Inflammatory macrophage treated with lipopolysaccharide for 4 hours (primary cell): ENCODE measurements at places on chromosomes 16 and 17.

GRCh38 chr17:12365805-12366204, 299.9 kb upstream of the MYOCD start:
- no peak for DNase-seq

GRCh38 chr17:72617557-72617956, 474.9 kb downstream of the SLC39A11 start:
- no peak for DNase-seq

- peak; percentile 72 for DNase-seq
Measured at GRCh38 chr16:70520612-70521297, 2.6 kb downstream of the COG4 start.

GRCh38 chr17:16272111-16272840, 55.3 kb downstream of the PIGL start:
- no peak for DNase-seq

GRCh38 chr16:85301231-85301630, 189.0 kb upstream of the CIBAR2 start:
- no peak for DNase-seq

GRCh38 chr17:79811868-79812352, 15.0 kb upstream of the CBX8 start:
- DNase-seq = no peak

DNA sequence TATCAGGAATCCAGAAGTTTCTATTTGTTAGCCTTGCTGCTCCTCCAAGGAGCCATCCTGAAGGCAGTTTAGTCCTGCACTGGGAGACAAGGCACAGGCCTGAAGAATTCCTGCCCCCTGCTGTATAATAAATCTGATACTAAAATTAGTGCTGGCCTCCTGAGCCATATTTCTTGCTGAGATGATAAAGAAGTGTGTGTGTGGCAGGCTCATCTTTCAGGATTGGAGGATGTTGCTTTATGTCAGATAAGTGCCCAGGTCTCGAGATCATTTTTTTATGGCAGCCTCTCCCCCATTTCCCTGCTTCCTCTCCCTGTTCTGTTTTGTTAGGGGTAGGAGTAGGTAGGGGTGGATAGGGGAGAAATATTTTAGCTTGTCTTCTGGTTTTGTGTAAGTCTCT, 26.0 kb downstream of the MSI2 start:
- DNase-seq = no peak

DNA sequence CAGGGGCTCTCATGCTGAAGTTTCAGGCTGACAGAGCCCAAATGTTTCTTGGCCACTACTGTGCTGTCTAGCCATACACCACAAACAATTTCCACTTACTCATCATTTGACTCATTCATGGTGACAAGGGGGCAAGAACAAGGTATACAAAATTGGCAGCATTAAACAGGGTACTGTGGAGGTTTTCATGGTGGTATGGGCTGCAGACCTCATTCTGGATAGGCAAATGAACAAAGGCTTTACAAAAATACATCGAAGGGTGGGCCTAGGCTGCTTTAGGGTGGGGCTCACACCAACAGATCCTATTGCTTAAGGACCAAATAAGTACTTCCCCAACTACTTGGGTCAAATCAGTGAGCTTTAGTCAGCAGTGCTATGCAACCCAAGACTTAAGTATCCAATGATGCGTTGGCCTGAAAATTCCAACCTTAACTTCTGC, 53.0 kb downstream of the N4BP1 start:
- peak; percentile 91 for DNase-seq

- DNase-seq = no peak
Measured at GRCh38 chr16:56190048-56190676, 1.1 kb upstream of the GNAO1 start.

DNA sequence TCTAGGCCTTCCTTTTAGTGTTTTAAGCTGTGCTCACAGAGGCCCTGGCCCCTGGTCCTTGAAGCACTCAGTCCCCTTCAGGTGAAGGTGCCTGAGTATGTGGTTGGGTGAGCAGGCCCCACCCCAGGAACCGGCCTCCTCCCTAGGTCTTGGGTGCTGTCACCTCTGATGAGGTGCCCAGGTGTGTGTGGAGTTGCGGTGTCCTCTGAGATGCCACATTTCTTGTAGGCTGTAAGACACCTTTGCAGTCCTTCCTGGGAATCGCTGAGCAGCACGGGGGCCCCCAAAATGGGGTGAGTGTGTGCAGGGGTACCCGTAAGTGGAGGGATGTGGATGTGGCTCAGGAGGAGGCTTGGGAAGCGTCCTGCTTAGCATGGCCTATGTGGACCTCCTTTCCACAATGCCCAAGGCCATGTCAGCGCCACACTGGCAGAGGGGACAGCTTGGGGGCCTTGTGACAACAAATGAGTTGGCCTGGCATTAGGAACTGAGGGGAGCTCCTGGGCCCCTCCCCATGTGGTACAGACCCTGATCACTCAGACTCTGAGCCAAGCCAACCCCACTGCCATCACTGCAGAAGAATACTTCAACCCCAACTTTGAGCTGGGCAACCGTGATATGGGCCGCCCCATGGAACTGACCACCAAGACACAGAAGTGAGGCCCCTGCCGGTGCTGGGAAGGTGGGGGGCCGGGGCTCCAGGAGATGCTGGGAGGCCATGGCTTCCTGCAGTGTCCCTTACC, 11.2 kb downstream of the CORO6 start:
- DNase-seq = no peak

DNA sequence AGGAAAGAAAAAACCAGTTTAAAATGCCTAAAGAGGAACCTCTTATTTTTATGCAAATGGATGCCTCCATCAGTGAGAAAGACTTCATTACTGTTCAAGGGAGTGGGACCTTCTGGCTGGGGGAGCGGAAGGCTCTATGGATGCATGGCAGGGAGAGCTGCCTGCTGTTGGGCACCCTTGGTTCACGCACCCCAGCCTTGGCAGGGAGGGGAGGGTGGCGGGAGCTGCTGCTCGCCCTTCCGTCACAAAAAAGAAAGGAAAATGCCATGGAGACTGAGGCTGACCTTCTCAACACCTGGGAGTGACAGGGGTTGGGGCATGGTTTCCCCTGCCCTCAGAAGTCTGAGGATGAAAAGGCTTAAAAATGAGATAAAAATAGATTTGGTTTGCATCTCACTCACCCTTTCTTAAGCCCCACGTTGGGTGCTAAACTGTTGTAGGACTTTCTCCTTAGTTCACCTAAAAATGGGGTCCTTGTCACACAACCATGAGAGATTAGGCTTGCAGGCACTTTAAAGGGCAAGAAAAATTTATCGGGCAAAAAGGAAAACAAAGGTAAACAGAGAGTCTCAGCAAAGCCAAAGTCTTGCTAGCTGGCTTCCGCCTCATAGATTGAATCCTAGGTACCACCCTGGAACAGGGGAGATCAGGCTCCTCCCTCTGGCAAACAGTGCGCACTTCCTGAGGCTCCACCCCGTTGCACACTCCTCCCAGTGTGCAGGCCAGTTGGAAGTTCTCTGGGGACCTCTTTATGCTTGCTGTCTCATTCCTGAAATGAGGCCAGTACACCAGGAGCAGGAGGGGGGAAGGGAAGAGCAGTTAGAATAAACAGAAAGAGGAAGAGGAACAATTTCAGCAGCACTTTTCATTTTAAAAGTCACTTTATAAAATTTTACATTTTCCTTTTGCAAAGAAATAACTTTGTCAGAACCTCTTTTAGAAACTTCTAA, 31.6 kb downstream of the PHKB start:
- DNase-seq = peak; percentile 69

GRCh38 chr16:88804552-88805339, 1.2 kb downstream of the CDT1 start:
- no peak for DNase-seq

DNA sequence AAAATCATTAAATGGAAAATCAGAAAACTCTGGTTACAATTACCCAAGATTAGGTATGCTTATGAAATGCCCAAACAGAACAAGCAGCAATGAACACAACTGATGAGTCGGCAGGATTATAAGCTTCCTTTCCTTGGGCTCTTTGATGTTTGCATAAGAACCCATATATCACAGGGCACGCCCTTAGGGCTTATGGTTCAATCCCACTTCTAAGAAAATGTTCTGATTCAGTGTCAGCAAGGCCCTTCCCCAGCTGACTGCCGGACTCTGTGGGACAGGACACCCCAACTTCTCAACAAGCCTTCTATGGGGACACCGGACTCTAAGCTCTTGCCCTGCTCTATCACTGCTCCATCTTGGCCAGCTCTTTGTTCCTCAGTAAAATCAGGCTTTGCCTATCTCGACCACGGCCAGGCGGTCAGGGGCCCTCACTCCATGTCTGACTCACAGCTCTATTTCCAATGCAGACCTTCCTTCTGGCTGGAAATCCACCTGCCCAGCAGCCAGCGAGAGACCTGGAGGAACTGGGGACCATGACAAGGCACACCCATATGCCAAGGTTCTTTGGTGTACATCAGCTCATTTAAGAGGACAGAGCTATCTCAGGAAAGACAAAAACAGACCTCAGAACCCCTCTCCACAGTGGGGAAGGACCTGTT, 26.8 kb downstream of the LITAFD start:
- peak; percentile 33 for DNase-seq

GRCh38 chr17:65544672-65545071, 16.8 kb downstream of the AXIN2 start:
- no peak for DNase-seq
